ENCODE measurements at places on chromosomes 2 and 18.

DNA sequence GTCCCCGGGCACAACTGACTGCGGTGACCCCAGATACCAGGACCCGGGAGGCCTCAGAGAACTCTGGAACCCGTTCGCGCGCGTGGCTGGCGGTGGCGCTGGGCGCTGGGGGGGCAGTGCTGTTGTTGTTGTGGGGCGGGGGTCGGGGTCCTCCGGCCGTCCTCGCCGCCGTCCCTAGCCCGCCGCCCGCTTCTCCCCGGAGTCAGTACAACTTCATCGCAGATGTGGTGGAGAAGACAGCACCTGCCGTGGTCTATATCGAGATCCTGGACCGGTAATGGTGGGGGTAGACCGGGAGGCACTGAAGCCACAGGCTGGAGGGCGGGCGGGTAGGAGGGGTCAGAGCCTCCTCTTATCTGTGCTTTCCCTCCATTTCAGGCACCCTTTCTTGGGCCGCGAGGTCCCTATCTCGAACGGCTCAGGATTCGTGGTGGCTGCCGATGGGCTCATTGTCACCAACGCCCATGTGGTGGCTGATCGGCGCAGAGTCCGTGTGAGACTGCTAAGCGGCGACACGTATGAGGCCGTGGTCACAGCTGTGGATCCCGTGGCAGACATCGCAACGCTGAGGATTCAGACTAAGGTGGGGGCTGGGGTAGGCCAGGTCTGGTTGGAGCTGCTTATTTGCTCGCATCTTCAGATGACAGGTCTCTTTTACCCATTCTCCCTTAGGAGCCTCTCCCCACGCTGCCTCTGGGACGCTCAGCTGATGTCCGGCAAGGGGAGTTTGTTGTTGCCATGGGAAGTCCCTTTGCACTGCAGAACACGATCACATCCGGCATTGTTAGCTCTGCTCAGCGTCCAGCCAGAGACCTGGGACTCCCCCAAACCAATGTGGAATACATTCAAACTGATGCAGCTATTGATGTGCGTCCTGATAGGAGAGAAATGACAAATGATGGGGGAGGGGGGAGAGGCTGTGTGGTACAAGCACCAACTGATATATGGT lies 780 bp downstream of the HTRA2 start:
- no peak for DNase-seq

DNA sequence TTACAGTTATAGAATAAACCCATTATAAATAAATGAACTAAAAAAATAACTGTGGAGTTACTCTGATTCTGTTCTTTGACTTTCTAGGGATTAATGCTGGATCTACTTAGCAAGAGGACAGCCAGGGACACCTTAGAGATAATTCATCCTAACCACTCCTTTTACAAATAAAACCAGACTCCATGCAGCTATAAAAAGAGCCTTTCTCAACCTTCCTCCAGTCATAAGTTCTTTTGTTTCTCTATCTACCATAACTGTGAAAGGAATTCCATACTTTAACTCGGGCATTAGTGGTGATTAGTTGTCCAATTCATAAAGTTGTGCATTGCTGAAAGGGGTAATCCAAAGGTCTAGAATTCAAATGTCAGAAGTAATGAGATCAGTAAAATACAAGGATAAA lies 682.4 kb downstream of the DPP10 start:
- no peak for DNase-seq

- DNase-seq = no peak
Observed at GRCh38 chr2:238336151-238336550, 15.8 kb downstream of the TRAF3IP1 start.

GRCh38 chr2:132577686-132578085 lies 92.3 kb downstream of the LYPD1 start:
- no peak for DNase-seq

DNA sequence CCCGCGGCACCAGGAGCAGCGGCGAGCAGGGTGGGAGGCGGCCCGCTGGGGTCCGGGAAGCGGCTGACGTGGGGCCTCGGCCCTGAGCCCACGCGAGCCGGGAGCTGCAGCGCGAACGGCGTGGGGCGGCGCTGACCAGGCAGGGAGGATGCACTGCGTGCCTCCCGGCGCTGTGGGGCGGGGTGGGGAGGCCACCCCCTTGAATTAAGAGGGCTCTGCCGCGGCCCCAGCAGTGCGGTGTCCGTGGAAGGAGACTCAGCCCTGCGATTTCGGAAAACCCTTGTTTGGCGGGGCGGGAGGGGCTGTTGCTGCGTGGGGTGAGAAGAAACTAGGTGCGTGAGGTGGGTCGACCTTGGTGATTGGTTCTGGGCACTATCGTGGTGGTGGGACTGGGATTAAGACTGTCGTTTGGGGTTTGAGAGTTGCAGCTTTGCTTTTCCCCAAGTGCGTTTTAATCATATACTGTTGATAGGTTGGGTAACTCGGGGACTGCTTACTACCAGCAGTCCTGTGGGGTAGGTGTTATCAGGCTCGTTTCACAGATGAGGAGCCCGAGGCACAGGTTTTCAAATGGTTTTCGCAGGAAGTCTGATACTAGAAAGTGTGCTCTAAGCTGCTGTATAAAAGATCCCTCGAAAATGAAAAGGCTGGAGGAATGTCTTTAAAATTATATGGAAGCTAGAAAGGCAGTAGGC lies 722 bp downstream of the ACSL3 start:
- DNase-seq = no peak

GRCh38 chr2:68833162-68833561 lies 38.0 kb downstream of the BMP10 start:
- no peak for DNase-seq
